GM06990 (cell line): ENCODE measurements at places on chromosomes 7 and 10.
A peak's percentile ranks its signal among the peaks of the same experiment; 100 is the strongest.

DNA sequence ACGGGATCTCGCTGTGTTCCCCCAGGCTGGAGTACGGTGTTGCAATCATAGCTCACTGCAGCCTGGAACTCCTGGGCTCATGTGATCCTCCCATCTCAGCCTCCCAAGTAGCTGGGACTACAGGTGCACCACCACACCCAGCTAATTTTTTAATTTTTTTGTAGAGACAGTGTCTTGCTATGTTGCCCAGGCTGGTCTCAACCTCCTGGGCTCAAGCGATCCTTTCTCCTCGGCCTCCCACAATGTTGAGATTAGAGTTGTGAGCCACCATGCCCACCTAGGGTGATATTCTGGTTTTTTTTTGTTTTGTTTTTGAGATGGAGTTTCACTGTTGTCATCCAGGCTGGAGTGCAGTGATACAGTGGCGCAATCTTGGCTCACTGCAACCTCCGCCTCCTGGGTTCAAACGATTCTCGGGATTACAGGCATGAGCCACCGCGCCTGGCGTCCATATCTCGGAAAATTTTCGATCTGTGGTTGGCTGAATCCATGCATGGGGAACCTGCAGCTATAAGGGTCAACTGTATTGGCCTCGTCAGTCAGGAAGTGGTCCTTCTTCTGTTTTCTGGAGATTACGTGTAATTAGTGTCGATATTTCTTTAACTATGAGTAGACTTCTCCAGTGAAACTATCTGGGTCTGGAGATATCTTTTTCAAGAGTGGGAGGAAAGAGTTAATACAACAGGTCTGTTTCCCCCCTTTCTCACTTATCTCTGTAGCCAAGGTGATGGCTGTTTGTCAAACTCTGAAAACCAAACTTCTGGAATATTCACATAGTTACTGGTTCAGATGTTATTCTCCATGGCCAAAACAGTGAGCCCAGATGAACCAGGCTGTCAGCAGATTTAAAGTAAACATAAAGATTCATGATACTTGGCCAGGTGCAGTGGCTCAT, 21.0 kb upstream of the FIS1 start:
- no peak for DNase-seq

DNA sequence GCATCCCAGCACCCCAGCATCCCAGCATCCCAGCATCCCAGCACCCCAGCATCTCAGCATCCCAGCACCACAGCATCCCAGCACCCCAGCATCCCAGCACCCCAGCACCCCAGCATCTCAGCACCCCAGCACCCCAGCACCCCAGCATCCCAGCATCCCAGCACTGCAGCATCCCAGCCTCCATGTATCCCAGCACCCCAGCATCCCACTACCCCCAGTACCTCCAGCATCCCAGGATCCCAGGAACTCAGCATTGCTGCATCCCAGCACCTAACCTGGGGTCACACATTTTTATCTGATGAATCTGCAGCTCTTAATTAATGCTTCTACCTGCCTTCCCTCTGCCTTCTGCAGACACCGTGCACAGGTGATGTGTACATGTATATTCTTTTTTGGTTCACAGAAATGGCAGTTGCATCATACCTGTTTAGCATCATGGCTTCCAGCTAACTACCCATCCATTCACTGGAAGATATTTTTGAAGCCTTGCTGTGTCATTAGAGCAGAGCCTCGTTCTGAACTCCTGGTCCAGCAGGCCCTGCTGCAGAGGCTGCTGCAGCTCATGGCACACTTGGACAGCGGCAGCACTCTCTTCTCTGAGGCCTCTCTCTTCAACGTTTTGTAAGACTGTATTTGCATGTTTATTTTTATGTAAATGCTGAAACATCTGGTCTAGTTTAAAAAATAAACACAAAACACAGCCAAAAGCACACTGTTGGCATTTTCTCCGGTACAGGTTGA, 4.6 kb upstream of the CFAP46 start:
- DNase-seq = no peak

- peak; percentile 4 for DNase-seq
Observed at GRCh38 chr7:27576360-27576944, 86.2 kb downstream of the HIBADH start.

DNA sequence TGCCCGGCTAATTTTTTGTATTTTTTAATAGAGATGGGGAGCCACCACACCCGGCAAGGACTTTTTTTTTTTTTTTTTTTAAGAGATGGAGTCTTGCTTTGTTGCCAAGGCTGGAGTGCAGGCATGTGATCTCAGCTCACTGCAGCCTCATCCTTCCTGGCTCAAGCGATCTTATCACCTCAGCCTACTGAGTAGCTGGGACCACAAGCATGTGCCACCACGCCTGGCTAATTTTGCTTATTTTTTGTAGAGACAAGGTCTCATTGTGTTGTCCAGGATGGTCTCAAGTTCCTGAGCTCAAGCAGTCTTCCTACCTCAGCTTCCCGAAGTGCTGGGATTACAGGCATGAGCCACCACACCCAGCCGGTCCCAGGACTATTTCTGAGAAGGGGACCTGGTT, 9.3 kb upstream of the MCU start:
- DNase-seq = no peak

- DNase-seq = no peak
Observed at GRCh38 chr10:30680908-30681307, 51.4 kb upstream of the LYZL2 start.

GRCh38 chr10:102524746-102525145, 21.0 kb downstream of the SUFU start:
- no peak for DNase-seq

GRCh38 chr10:69572159-69573055, 815 bp downstream of the NEUROG3 start:
- no peak for DNase-seq

GRCh38 chr10:23139677-23140076, 44.3 kb downstream of the MSRB2 start:
- DNase-seq = no peak

DNA sequence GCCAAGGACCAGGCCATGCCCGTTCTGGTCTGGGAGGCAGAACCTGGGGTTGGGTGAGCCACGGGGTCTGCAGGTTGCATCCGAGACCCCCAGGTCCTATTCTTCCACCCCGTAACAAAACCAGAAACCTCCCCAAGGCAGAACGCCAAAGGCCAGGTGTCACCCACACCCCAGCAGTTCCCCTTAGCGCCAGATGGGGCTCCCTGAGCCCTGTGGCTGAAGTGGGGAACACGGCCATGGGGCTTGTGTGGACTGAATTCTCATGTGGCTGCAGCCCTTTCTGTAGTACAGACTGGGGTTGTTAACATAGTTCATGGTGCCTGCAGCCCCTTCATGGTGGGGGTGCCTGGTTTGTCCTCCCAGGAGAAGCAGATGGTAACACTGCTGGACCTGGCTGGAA, 10.2 kb downstream of the BRI3 start:
- no peak for DNase-seq

GRCh38 chr10:3857318-3857717, 72.3 kb upstream of the KLF6 start:
- no peak for DNase-seq

- no peak for DNase-seq
Observed at GRCh38 chr10:89002226-89002978, 11.8 kb downstream of the FAS start.

- no peak for DNase-seq
Observed at GRCh38 chr10:99828464-99828863, 46.0 kb downstream of the ABCC2 start.

DNA sequence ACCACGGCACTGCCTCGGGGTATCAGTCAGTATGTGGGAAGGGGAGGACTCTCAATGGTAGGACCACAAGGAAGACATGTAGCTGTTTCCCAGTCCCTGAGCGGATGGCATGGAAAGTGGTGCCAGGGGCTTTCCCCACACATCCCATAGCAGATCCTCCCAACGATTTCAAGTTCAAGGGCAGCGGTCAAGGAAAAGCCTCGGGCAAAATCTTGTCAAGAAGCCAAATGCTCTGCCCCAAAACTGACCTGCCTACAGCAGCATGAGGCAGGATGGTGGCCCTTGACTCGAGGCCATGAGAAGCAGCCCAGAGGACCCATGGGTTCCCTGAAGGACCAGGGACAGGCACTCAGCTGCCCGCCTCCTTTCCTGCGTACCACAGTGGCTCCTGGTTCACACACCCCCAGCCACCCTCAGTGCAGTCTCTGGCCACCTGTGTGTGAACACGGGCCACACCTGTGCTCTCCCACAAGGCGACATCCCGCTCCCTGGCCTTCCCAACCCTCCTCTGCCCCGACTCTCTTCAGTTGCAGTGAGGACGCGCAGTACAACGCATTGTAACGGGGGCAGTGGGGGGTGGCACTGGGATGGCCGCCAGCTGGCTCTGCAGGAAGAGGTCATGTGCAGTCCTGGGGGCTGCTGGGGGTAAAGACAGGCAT, 43.6 kb downstream of the CTBP2 start:
- no peak for DNase-seq

DNA sequence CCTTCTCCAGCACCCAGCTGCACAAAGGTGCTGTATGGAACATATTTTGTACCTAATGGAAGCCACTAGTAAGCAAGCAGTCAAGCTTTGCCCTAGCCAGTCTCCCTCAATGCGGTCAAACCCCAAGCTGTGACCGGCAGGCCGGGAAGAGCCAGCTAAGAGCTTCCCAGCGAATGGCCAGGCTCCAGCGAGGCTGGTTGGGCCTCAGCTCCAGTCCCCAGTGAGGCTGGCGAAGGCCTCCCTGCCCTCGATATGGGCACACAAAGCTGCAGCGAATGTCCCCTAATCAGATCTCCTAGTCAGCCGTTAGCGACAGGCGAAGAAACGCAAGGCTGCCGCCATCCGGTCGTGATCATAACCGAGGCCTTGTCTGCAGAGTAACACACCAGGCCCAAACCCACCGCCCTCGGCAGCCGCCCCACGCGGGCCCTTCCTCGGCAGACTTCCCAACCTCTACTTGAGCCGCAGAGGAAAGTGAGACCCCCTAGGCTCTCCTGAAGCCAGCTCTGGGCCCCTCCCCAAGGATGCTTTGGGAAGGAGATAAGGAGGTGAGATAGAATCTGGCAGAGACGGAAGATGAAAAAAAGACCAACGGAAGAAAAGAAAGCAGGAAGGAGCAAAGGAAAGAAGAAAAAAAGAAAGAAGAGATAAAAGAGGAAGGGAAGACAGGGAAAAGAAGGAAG, 3.1 kb upstream of the HOXA9 start:
- DNase-seq = no peak

DNA sequence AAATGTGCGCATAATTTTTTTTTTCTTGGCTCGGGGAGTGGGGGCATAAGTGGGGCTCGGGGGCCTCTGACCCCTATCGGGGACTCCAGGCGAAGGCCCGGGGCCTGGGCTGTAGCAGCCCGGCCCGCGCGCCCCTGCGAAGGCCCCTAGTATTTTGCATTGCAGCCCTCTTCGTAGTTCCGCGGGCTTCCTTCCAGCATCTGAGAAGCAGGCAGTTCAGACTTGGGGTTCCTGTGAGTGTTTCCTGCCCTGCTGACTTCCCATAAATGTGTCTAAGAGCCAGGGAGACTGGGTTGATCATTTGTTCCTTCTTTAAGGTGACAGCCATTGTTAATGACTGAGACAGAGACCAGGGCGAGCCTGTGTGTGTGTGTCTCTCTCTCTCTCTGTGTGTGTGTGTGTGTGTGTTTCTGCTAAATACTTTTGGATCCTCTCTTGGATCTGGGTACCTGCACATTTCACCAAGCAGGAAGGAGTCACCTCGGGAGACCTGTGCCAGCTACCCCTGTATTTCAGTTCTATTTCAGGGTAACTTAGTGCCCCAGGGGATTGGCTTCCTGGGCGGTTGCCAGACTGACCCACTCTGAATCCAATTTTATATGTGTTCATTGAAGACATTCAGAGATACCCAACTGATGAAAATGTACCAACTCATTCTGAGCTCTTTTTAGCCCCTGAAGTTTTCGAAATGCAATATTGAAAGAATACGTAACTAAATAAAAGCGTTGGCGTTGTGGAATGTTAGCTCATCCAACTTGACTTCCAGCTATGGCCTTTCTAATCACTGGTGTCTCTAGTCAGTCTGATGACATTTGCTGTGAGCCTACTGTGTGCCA, 805 bp downstream of the MSRB2 start:
- no peak for DNase-seq

DNA sequence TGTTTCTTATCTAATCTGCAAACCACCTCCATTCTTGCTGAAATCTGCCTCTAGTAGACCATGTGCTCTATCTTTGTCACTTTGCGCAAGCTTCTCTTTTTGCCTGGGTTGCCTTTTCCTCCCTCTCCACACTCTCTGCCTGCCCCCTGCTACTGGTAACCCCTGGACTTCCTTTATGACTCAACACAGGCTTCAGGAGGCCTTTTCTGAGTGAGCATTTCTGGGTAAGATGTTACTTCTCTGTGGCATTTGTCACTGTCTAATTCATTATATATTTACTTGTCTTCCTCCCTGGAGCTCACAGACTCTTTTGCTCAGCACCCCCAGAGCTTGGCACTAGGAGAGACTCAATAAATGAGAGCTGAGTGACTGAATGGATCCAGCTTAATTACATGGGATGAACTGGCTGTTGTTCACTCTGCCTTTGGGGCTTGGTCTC, 8.4 kb downstream of the GOLGA7B start:
- no peak for DNase-seq

DNA sequence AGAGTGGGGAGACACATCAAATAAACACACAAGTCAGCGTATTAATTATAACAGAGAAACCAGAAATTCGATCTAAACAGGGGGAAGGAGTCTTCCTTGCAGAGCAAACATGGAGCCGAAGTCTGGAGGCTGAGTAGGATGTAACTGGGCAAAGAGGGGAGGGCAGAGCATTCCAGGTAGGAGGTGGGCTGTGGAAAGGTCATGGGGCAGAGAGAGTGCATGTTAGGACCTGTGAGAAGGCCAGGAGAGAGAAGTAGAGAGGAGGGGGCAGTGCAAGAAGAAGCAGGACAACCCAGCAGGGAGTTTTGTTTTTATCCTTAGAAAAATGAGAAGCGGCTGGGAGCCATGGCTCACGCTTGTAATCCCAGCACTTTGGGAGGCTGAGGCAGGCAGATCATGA, 130.8 kb upstream of the GPR26 start:
- DNase-seq = no peak

- no peak for DNase-seq
Observed at GRCh38 chr7:82141427-82141826, 302.1 kb downstream of the CACNA2D1 start.

GRCh38 chr7:99221866-99222265, 14.0 kb upstream of the KPNA7 start:
- no peak for DNase-seq

DNA sequence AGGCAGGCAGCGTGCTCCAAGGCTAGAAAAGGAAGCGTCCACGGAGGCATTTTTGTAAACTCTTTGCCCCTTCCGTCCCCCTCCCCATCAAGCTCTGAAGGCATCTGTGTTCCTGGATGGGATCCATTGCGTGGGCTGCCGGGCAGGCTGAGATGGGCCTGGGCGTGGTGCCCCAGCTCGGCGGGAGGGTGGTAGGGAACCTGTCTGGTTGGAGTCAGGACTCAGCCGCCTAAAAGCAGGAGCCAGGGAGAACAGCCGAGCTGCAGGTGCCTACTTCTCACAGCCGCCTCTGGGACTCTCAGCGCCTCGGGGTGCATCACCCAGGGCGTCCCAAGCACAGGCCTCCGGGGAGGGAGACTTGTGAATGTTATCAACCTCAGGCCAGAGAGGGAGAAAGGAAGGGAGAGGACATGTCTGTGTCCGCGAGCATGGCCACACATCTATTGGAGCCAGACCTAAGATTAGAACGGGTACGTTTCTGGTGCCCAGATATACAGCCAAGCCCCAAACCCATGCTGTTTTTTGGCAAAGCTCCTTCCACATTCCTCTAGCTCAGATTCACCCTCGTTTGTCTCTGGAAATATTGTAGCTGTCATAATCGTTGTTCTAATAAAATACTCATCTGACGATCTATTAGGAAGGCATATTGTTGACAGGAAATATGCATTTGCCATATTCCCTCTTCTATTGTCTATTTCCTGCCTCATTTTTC, 48.6 kb upstream of the CTBP2 start:
- DNase-seq = no peak

- no peak for DNase-seq
Observed at GRCh38 chr10:23100331-23101030, 5.1 kb downstream of the MSRB2 start.

GRCh38 chr10:69392481-69393000, 24.2 kb downstream of the TACR2 start:
- peak; percentile 50 for DNase-seq
